ENCODE measurements at places on chromosomes 12 and 14.
A peak's percentile ranks its signal among the peaks of the same experiment; 100 is the strongest.

GRCh38 chr12:102215992-102216691 lies 18.5 kb upstream of the PMCH start:
- DNase-seq = no peak

DNA sequence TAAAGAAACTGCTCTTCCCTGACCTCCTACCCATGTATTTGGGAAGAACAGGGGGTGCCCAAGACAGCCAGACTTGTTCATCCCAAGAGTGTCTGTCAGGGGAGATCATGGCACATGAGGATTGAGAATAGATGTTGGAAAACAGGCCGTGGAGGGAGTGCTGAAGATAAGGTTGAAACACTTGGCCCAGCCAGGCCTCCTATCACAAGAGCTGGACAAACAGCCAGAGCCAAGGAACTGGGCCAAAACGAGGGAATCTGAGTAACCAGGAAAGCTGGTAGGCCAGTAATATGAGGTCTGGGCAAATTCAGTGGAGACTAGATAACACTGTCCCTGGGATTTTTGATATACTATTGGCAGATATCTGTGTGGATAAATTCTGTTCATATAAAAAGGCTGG lies 161.7 kb downstream of the TMX1 start:
- DNase-seq = no peak

GRCh38 chr14:38078393-38078792 lies 129.3 kb upstream of the SSTR1 start:
- peak; percentile 58 for DNase-seq

- DNase-seq = no peak
These were observed 419.9 kb downstream of the LRIG3 start for GRCh38 chr12:58500399-58500798.

DNA sequence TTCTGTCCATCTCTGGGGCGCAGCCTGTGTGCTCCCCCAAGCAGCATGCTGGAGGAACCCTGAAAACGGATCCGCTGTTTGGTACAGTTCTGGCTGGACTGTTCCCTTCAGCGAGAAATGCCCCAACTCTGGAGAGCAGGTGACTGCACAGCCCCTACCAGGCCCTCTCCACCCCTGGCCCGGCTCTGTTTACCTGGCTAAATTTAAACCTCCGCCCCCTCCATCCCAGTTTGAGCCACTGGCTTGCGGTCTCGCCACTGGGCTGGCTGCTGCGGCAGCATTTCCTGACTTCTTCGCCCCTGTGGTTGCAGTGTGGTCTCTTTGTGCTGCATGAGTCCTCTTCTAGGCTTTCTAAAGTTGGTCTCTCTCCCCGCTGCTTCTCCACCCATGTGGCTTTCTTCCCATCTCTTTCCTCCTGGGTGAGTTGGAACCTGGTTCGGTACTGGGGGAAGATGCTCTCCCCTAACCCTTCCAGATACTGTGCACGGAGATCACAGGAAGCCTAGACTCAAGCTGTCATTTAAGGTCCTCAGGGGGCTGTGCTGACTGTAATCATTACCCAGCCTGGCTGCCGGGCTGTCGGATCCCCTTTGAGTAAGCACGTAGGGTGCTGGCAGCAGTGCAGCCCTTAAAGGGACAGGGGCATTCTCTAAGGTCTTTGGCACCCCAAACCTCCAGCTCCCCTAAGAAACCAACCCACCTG lies 60.6 kb downstream of the FBXL14 start:
- peak; percentile 38 for DNase-seq

All from DND-41 (cell line).